ENCODE measurements at places on chromosomes 5 and 9.
A peak's percentile ranks its signal among the peaks of the same experiment; 100 is the strongest.

DNA sequence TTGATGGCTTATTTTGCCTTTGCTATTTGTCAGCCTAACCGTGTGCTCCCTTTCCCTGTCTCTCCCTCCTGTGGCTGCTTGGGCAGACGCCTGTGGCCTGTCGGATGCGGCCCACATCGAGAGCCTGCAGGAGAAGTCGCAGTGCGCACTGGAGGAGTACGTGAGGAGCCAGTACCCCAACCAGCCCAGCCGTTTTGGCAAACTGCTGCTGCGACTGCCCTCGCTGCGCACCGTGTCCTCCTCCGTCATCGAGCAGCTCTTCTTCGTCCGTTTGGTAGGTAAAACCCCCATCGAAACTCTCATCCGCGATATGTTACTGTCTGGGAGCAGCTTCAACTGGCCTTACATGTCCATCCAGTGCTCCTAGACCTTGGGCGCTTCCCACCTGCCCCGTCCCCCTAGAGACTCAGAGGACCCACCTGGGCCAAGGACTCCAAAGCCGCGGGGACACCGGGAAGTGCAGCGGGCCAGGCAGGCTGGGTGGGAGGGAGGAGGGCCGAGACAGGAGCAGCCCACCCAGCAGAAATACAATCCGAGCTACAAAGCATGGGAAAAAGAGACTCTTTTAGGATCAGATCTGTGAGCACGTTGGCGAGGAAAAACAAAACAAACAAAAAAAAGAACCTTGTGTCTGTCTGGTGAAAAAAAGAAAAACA lies 10.6 kb downstream of the NR2F1 start:
- no peak for DNase-seq

GRCh38 chr5:123436201-123436600 lies 13.0 kb upstream of the CEP120 start:
- no peak for DNase-seq

DNA sequence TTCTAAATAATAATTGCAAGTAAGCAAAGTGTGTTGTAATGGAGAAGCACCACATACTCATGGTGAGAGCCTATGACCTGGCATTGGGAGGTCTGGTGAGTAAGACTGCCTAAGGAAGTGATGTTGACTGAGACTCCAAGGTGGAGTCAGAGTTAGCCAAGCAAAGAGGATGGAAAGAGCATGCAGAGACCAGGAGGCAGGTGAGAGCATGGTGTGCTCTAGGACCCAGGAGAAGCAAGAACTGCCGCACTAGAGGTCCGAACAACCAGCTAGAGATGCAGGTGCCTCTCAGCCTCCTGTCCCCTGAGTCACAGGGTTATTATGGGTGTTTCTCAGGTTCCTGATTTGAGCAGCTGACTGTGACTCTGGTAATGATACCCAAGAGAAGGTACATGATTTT lies 27.3 kb downstream of the ANP32B start:
- DNase-seq: peak; percentile 13

- DNase-seq: no peak
Observed at GRCh38 chr9:36169708-36170107, 520 bp downstream of the CCIN start.

DNA sequence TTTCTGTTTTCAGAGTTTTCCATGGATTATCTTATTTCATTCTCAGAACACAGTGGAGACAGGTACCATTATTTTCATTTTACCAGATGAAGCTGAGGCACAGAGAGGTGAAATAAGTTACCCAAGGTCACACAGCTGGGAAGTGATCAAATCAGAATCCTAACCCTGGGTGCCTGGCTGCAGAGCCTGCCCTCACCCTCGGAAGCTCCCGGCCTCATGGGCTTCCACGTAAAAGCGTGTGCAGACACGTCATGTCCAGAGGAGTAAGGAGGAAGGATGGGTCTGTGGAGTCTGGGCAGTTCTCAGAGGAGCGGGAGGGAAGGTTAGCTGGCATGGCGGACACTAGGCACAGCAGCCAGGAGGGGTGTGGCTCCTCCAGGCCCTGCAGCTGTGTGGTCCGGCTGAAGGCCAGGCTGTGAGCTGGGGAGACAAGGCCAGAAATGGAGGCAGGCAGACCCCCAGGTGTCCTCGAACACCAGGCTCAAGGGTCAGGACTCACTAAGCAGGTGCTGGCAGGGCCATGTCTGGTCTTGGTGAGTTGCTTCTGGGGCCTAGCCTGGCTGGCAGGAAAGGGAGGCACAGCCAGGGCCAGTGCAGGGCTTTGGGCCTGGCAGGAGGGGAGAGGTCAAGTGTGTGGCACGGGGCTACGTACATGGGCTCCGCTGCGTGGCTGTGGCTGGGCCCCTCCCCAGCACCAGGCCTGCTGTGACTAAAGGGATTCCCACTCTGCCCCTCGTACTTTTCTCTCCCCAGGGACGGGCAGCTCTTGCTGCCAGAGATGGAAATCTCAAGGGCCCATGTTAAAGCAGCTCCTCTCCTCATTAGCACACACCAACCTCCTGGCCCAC lies 5.6 kb downstream of the TBC1D9B start:
- DNase-seq: no peak

GRCh38 chr5:64688965-64689364 lies 1.3 kb upstream of the SHISAL2B start:
- DNase-seq: no peak

GRCh38 chr5:136030956-136031611 lies 2.3 kb downstream of the TGFBI start:
- no peak for DNase-seq

DNA sequence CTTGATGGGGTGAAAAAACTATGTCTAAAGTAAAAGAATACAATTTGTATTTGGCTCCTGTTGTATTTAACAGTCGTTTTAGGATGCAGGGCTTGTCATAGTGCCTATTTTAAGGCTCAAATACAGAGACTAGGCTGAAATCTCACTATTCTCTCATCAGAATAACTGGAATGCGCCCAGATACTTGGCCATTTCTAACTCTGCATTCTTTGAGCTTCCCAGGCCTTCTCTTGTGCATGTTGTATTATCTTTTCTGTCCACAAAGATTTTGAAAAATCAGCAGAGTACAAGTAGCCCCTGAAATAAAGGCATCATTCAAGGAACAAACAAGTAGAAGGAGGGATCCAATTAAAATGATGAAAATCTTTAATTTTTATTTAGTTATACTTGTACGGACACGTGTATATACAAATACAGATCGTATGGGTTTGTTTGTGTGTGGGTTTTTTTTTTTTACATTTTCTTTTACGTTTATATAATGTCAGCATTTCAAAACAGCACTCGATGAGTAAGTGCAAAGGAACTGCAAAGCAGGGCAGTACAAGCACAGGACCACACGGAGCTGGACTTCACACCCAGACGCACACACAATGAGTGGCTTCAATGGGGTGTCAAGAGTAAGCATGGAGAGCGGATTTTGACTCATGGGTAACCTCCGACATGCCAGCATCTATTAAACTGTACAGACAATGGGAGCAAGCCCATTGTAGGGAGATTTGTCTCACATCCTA lies 294.0 kb downstream of the EFNA5 start:
- DNase-seq: peak; percentile 27

GRCh38 chr9:84620338-84620737 lies 49.2 kb upstream of the NTRK2 start:
- DNase-seq: no peak

DNA sequence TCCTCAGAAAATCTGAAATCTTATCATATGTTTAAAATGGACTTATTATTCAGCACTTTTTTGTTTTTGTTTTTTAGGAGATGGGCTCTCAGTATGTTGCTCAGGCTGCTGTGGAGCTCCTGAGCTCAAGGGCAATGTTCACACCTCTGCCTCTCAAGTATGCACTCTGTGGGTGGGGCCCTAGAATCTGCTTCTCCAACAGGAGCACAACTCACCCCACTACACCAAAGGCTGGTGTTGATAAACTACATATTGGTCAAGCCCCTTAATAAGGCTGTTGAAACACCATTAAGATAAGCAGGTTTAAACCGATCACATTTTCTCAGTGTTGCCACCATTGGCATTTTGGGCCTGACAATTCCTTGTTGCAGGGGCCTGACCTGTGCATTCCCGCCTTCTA lies 131.6 kb downstream of the FANCC start:
- no peak for DNase-seq
